NCI-H187 treated with DMSO at 0.1 percent for 48 hours (cell line): ENCODE measurements at places on chromosomes 7 and 10.

GRCh38 chr7:148437043-148437442 lies 153.5 kb upstream of the C7orf33 start:
- no peak for DNase-seq

DNA sequence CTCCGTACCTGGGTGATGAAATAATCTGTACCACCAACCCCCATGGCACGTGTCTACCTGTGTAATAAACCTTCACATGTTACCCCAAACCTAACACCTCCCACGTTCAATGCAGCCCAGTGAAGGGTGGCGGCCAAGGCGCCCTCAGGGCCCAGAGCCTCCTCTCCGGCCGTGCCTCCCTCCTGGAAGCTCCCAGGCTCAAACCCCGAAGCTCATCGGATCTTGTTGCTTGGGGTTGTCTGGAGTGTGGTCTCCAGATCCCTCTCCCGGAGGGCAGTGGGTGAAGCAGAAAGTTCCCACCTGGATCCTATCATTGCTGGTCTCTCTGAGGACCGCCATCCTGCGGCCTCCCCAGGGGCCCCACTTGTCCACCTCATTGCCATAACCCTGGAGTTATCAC lies 9.4 kb upstream of the KNDC1 start:
- DNase-seq = no peak

DNA sequence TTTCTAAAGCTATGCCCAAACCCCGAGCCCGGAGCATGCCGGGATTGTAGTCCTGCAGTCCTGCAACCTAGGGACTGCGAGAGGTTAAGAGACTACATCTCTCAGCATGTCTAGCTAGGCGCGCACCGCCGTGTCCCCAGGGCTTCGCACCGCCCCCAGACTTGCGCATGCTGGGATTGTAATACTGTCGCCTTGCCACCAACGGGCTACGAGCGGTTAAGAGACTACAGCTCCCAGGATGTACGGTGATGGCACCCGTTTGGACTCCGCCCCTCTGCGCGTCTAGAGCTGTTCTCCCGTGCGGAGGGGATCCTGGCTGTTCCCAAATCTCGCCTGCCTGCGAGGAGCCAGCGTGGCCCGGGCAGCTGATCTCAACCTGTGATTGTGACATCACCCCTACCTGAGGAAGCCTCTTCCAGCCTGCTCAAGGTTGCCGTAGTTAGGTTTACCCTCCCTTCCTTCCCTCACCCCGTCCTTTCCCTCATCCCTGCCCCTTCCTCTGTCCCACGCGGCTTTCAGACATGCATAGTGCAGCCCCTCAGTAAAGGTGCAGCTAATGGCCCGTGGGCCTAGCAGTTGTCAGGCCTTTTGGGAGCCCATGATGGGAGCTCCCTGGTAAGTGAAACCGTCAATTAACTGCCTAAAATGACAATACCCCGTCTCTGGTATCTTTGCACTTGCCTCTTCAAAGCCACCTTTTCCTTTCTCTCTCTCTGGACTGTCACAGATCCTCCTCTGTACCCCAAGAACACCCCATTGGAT lies 6.3 kb upstream of the ZNF736 start:
- DNase-seq = peak; percentile 92

DNA sequence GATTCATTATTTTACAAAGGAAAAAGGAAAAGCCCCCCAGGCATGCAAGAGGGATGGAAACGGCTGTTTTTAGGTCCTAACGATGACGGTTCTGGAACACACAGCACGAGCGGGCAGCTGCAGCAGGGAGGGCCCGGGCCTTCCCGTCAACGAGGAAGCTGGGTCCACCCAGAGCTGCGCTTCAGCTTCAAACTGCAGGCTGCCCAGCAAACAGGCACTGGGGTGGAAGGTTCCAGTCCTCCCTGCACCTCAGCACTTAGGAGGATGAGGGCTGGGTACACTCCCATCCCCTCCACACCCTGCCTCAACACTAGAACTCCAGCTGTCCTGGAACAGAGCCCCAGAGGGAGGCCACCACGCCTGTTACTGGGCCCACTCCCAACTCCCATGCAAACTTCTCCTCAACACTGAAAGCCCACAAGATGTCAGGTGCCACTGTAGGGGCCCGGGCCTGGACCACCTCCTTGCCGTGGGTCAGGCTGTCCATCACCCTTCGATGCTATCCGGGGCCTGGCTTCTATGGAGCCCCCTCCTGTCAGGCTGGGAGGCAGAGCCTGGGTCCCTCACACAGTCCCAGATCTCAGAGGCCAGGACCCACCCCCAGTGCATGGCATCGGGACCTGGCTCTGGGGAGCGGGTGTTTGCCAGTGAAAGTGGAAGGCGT lies 33.0 kb downstream of the PAPOLB start:
- DNase-seq = no peak

GRCh38 chr10:132506711-132507408 lies 30.7 kb upstream of the INPP5A start:
- DNase-seq = no peak

- DNase-seq = no peak
These were observed at the start of gene HPS6 for GRCh38 chr10:102064868-102065560. HPS6 (plus strand) TSS chr10:102065349; CDS start chr10:102065475, 126 bp downstream.

DNA sequence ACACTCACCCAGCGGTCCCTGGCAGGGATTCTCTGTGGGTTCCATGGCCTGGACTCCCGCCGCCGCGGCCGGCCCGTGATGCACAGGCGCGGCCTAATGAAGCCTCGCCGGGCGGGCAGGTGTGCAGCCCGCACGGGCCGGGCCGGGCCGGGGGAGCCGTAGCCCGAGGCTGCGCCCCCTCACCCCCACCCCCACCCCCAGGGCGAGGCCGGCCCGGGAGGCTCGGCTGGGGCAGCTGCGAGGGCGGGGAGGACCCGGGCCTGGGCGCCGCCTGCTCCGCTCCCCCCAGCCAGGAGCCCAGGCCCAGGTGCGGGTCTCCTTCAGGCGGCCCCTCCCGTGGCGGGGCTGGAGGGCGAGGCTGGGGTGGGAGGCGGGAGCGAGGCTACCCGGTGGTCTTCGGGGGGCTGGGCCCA lies at the start of gene NOBOX:
Gene NOBOX (minus strand): TSS at position 45 of the 413 bp plus-strand sequence.
- no peak for DNase-seq

GRCh38 chr7:143380260-143380645 lies 892 bp upstream of the ZYX start:
- DNase-seq = no peak

- DNase-seq = no peak
These were observed 59.4 kb upstream of the CAMK2B start for GRCh38 chr7:44384586-44385433.

DNA sequence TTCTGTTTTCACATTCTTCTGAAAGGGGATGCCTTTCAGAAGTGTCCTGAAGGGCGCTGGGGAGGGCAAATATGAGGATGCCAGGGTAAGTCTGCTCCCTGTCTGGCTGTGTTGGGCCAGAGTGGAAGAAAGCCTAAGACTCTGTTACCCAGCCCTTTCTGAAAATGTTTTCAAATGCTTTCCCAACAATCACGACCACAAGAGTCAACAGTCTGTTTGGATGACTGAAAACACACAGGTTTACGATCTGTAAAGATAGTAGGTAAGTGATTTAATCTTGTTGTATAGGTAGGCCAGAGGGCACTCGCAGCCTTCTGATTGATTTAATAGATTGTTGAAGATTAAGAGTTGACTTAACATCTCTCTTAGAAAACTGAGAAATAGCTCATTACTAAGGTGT lies 13.2 kb downstream of the SGPL1 start:
- no peak for DNase-seq

DNA sequence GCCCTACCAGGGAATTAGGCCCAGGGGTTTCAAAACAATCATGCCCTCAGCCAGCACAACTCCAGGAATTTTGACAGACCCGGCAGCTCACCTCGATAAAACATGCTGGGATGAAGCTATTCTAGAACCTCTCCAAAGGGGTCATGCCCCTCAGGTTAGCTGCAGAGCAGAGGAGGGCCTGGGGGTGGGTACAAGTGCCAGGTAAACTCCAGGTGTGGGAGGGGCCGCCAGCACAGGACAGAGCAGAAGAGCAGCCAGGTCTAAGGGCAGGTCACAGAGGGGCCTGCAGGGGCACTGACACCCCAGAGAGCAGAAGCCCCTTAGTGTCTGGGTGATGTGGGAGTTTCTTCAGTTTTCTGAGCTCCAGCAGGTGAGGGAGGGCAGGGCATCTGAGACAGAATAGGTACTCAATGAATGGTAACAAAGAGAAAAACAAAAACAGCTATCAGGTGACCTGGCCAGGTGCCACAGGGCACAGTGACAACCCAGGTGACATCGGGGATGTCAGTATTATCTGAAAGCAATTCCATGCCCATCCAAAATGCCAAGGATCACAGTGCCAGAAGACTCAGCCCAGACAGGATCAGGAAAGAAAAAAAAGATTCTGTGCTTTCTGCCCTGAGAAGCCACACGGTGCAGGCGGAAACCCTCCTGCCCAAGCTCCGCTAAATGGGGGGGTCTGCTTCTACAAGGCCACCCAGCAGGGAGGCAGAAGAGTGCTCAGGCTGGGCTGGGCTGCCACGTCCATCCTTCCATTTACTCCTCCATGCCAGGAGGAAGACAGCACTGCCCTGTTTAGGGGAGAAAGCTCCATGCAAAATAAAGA lies 104.5 kb downstream of the TNS3 start:
- no peak for DNase-seq

DNA sequence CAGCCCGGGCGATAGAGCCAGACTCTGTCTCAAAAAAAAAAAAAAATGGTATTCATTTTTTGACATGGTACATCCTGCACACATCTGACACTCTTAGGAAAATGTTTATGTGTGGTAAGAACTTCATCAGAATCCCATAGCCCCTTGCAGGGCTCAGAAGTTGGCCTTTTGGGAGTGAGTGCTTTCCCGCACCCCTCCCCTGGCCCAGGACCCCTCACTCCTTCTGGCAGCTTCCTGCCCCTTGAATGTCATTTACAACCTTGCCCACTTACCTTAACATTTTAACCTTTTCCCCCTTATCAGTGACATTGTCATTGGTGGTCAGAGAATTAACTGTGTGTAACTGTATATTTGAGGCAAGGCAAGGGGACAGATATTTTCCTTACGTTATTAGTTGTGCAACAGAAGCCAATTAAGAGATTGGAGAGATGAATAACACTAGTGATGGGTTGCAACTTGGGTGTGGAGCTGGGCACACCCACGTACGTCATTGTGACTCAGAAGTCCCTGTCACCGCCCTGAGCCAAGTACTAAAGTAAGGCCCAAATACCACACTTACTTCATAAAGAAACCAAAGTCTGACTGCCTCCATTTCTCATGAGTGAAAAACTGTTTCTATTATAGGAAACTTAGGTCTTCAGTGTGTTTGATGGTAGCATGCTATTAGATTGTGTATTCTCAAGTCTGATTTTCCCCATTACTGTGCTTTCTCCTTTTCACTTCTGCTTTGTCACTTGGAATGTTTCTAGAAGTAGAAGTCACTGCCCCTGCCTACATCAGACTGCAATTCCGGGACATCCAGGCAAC lies 31.6 kb downstream of the OGDH start:
- DNase-seq = no peak

GRCh38 chr10:101614663-101615524 lies 26.8 kb downstream of the DPCD start:
- no peak for DNase-seq

DNA sequence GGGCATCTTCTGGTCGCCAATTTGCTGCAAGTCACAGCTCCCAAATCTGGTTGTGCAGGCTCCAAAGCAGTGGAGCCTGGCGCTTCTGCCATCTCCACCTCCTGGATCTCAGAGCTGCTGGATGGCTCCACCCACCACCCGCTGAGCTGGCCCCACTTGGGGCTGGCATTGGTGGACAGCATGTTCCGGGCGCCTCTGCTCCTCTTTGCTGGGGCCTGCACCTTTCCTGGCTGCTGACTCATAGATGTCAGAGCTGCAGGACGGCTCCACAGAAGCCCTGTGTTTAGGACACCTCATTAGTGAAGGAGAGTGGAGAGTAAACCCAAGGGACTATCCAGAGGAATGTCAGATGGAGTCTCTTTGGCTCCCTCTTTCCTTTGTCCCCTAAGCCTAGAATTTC lies 27.4 kb downstream of the MAPK8 start:
- no peak for DNase-seq

DNA sequence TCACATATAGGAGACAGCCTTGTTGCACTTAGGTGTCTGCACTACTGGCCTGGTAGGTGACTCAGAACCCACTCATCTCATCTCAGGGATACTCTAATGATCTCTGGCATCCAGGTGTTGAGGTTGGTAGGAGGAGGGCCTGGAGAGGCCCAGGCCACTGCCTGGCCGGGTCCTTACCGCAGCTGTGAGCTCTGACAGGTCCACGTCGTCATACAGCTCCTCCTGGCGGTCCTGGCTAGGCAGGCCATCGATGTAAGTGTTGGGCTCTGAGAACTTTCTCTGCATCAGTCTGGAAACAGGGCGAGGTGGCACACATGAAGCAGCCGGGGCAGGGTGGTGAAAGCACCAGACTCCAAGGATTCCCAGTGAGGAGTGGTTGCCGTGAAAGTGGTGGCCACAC lies 62.1 kb downstream of the VWA2 start:
- DNase-seq = no peak

DNA sequence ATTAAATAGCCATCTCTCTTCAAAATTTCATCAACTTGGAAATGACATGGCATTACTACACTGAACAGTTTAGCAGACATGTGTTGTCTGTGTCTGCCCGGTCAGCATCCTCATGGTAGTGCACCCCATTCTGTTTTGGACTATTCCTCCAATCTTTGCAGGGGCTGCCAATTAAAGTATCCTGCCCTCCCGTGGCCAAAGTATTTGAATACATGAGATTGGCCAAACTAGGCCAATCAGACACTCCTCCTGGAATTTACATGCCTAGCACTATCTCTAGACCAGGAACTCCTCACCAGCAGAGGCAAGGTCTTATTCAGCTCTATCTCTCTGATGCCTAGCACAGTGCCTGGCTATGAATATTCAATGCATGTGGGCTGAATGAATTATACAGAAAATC lies 4.4 kb downstream of the SHTN1 start:
- no peak for DNase-seq

- no peak for DNase-seq
These were observed 166.2 kb upstream of the INHBA start for GRCh38 chr7:41869091-41869490.

DNA sequence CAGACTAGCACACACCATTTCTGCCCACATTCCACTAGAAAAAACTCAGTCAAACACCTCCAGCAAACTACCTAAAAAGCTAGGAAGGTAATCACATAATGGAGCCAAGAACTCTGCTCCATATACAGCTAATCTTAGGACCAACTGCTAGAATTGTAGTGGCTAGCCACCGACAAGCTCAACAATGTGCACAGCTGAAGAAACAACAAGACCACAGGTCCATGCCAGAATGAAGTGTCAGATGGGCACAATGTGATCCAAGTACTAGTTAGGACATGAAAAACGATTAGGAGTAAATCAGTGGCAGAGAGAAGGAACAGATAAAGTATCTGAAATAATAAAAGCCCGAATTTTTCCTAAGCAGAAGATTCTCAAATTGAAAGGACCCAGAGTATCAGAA lies 38.6 kb downstream of the TMEM106B start:
- no peak for DNase-seq

DNA sequence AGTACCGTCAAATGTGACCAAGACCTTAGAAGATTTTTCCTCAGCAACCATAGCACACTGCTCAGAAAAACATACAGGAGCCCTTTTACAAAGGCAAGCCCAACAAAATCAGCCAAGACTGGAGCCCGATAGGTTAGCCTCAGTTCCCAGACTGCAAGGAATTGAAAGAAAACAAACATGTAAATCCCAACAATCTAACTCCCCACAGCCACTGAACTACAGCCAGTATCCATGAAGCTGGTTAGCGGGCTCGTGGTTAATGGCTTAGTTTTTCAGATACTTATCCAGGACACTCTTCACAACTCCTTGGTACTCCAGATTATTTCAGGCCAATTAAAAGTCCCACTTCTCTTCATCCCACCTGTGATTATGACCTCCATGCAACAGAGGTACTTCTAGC lies 201.6 kb downstream of the IPMK start:
- no peak for DNase-seq
